ENCODE measurements at places on chromosomes 13 and 19.

DNA sequence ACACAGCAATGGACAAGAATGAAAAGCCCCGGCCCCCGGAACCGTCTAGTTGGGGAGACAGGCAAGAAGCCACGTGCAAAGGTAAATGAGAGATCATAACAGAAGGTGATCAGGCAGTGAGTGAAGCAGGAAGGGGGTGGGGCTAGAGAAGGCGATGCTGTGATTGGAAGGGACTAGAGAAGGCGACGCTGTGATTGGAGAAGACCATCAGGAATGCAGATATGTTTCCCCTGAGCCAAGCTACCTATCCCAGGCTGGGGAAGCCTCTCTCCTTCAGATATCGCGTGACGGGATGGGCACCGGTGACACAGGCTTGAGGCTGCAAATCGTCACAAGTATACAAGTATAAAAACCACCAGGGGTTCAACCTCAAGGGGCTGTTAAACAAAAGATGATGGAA lies 21.8 kb downstream of the DCAF15 start:
- peak; percentile 52 for DNase-seq

- DNase-seq, result no peak
Measured at GRCh38 chr13:105202354-105202753, 1333.1 kb downstream of the EFNB2 start.

- DNase-seq, result no peak
Measured at GRCh38 chr19:15538774-15539173, 30.4 kb downstream of the CYP4F22 start.

GRCh38 chr13:113233101-113233500 lies 23.7 kb downstream of the CUL4A start:
- no peak for DNase-seq

- no peak for DNase-seq
Measured at GRCh38 chr13:82358284-82358683, 1524.0 kb downstream of the SLITRK1 start.

DNA sequence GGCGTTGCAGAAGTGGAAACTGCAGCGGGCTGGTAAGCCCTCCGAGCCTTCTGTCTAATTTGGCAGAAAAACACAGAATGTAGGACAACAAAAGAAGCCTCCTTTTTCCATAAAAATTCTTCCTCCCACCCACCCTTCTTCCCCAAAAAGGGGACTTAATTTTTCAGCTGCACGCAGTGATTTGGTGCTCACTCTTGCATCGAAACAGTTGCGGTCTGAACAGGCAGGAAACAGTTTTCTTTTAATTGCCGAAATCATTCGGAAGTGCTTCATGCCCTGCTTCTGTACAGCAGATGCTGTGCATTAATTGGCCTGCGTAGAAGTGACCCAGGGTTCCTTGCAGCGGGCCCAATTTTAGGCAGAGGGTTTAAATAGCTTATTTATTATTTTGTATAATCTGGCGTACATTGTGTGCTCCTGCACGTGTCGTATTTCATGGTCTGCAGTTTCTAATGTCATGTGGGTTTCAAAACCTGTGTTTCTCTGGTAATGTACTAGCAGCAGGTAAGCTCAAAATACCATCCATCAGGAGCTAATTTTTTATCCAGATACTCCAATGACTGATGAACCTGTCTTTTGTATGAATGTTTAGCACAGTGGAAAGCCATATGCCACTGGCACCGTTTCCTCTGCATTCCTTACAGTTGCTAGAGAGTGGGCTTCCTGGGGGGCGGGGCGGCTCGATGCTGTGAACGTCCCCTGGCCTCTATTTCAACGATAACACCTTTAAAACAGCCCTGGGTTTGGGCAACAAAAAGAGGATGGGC lies 66.6 kb downstream of the GGACT start:
- no peak for DNase-seq

- no peak for DNase-seq
Measured at GRCh38 chr13:44692173-44692713, 116.1 kb upstream of the TSC22D1 start.

DNA sequence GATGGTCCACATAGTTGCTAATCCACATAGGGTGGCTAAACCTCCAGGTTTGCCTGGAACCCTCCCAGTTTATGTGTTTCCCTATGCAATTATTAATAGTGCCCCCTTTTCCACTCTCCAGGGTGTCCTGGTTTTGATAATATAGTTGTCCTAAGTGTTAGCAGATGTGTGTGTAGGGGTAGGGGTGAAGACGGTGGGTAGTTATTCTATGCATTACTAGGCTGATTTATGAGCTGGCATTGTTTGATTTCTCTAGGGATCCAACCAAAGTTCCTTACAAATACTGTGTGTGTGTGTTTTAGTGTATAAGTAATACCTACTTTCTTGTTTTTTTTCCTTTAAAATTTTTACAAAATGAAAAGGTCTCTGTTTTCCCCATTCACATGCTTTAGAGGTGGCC lies 21.1 kb downstream of the GTF2F2 start:
- DNase-seq, result peak; percentile 32

DNA sequence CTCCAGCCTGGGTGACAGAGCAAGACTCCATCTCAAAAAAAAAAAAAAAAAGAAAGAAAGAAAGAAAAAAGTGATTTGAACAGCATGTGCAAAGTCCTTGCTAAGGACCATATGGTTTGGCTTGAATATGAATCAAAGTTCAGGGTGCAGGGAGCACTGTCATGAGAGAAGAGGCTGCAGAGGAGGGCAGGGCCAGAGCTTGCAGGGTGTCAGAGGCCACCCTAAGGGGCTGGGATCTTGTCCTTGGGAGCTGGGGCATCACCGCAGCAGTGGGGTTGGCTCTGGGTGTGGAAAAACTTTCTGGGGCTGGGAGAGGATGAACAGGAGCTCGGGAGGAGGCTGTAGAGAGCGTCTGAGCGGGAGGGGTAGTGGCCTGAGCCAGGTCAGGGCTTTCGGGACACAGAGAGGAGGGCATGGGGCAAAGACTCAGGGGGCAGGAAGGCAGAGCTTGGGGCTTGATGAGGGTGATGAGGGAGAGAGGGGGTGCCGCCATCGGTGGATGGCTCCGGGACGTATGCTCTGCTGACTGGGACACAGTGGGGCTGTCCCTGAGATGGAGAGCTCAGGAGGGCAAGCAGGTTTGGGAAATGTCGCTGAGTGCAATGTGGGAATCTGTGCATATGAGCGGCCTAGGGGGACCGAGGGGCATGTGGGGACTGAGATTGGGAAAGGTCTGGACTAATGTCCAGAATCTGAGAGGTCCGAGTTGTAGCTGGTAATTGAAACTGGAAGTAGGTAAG lies 3.0 kb downstream of the TRPM4 start:
- DNase-seq, result no peak

- peak; percentile 46 for DNase-seq
Measured at GRCh38 chr19:30668521-30669155, 296.5 kb downstream of the ZNF536 start.

GRCh38 chr13:78587395-78587794 lies 16.0 kb downstream of the POU4F1 start:
- no peak for DNase-seq

DNA sequence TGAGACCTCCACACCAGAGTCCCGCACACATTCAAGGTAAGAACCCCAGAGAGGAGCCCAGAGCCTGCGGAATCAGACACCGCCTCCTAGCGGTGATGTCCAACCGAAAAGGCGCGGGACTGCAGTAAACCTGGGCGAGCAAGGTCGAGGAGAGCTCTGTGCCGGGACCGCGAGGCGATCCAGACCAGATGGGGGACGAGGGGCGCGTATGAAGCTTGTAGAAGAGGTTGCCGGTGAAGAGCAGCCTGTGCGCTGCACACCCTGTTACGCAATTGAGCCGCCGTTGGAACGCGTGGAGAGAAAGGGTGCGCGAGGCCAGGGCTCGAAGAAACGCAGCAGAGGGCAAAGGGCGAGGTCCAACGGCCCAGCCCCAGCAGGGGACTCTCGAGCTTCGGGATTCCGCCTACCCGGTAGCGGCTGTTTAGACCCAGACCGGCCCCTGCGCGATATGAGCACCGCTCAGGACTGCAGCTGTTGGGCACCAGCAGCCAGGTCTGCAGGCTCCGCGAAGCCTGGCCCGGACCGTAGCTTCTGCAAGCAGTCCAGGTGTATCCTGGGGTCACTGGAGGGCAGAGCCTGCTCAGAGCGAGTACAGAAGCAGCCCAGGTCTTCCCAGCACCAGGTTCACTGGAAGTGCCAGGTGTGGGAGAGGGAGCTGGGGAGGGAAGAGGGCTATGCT lies 65.9 kb upstream of the ZNF599 start:
- no peak for DNase-seq

DNA sequence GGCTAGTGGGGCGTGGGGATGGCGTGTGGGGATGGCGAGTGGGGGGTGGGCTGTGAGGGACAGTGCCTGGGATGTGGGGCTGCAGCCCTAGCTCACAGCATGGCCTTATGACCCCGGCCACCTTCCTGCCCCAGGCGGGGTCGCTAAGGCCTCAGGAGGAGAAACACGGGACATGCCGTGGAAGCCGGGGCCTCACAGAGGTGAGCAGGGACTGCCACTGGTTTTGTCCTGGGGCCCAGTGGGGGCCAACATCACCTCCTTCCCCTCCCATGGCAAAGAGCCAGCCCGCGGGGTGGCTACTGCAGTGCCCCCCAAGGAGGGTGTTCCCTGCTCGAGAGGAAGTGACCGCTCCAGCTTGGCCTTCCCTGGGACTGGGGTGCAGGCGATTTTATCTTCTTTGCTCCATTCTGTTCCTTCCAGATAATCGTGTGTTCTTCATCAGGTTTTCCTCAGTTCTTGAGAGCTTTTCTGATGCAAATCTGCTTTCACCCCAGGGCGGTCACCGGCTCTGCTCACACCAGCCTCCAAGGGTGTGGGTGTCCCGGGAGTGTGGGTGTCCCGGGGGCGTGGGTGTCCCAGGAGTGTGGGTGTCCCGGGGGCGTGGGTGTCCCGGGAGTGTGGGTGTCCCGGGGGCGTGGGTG lies 1.2 kb downstream of the F7 start:
- no peak for DNase-seq

GRCh38 chr13:100098445-100099116 lies 9.7 kb downstream of the PCCA start:
- DNase-seq, result no peak

DNA sequence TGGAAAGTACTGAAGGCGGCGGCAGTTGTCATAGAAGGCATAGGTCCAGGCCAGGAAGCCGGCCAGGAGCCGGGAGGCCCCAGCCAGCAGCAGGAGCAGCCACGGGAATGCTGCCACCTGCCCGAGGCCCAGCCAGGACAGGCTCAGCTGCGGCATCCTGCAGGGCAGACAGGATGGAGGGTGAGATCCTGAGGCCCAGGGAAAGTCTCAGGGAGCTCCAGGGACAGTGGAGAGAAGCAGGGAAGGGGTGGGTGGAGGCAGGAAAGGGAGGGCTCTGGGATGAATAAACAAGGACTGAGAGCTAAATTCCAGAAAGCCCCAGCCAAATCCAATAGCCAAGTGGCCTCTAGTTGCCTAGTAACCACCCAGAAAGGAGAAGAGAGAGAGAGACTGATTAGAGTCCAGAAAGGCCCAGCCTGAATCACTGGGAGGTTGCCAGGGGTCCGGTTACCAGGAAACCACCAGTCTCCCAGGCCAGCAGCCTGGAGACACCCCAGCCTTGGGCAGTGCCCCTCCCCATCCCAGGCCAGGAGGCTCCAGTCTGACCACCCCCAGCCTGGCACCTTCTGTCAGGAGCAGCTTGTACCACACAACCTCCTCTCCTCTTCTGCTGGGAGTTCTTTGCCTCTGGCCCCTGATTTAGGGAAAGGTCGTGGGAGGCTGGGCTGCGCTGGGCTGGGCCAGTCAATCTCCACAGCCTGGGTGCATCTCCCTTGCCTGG lies 7.5 kb upstream of the OR10H5 start:
- DNase-seq, result no peak

DNA sequence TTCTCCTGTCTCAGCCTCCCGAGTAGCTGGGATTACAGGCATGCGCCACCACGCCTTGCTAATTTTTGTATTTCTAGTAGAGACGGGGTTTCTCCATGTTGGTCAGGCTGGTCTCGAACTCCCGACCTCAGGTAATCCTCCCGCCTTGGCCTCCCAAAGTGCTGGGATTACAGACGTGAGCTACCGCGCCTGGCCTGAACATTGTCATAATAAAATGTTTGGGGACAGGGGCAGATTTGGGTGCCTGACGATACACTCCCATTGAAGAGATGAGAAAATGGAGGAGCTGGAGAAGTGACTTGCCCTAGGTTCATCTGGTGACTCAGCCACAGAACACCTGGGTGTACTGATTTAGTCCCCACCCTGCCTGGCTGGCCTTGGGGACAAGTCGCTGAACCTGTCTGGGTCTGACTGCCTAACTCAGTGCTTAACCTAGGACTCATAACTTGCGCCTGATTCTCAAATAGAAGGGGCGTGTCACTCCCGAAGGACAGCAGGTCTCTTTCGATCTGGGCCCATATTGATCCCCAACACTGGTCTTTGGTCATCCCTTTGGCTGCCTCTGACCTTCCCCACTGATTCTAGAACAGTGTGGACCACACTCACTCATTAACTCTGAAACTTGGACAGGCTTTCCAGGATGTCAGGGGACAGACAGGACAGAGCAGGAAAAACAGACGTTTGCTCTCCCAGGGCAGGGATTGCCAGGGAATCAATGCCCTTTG lies 7.6 kb upstream of the BICRA start:
- no peak for DNase-seq

DNA sequence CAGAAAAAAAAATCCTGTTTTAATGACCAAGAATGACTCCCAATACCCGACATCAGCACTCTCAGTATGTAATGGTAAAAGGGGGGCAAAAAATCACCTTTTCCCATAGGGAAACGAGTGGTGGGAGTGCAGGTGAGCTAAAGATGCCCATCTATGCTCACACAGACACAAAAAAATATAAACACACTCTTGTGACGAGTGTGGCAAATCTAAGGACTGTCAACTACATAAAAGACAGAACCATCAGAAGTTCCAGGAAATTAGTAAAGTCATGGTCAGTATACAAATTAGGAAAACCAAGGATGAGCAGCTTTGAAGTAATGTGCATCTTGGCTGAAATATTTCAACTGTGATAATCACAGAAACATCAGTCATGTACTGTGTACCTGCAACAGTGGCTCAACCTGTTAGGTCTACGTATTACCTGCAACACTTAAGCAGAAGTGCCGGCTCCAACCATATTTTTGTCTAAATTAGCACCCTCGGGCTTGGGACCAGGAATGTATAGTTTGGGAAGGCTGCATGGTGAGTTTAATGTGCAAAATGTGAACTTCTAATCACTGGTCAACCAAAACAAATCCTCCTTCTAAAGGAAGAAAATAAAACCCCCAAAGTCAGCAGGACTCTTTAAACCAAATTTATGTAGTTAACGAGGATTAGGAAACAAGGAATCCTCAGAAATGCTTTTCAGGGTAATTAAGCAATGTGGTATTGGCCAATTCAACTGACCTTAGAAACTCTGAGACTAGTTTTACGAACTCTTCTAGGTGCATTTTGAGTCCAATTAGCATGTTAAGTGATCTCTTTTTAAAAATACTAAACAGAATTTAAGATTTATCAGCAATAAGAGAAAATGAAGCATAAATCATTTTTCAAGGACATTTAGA lies 24.3 kb downstream of the ANKRD10 start:
- no peak for DNase-seq

- DNase-seq, result no peak
Measured at GRCh38 chr13:27483421-27483820, 33.1 kb upstream of the MTIF3 start.

DNA sequence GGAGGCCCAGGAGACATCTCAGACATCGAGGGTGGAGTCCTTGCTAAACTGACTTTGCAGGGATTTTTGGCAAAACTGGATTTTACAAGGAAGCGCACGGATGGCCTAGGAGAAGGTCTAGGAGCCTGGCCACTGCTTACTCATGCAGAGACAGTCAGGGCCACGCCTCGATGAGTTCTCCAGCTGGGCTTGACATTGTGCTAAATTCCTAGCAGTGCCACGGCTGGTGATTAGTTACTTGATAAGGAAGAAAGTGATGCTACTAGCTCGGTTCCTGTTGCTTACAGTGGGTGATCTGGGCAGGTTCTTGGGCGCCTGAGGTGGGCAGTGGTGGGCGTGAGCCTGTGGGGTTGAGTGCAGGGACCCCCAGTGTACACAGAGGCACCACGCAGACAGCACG lies 143.4 kb downstream of the SOX1 start:
- no peak for DNase-seq

GRCh38 chr13:24097064-24097463 lies 63.5 kb upstream of the SPATA13 start:
- DNase-seq, result no peak
